ENCODE measurements at places on chromosomes 11 and 22.

DNA sequence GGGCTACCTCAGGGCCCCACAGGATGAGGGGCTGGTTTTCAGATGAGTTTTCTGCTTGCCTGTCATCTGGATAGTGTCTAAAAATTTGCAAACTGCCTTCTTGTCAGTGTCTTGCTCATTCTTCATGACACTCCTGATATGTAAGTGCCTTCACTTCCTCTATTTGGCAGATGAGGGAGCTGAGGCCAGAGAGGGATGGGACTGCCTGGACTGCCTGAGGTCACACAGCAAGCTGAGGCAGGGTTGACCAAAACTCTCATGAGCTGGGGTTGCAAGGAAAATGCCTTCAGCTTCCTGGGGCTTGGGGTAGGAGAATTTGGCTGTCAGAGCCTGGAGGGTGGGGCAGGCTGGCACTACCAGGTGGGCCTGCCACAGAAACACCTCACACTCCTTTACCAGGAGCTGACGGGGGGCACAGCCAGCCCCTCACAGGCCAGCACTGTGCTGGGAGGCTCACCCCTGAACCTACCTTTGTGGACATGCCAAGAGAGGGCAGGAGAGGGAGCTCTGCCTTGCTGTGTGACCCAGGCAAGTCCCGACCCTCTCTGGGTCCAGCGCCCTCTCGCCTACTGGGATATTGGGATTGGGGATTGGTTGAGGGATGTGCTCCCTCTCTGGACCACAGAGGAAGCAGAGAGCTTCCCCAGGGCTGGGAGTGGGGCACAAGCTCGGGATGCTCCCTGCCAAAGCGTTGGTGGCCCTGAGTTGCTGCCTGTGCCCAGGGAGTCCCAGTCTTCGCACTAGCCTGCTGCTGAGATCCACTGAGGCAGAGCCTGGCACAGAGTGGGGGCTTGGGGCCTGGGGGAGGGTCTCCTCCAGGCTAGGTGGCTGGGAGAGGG lies 1.9 kb upstream of the P2RY6 start:
- no peak for DNase-seq

GRCh38 chr11:120569861-120570260 lies 58.3 kb downstream of the GRIK4 start:
- no peak for DNase-seq

DNA sequence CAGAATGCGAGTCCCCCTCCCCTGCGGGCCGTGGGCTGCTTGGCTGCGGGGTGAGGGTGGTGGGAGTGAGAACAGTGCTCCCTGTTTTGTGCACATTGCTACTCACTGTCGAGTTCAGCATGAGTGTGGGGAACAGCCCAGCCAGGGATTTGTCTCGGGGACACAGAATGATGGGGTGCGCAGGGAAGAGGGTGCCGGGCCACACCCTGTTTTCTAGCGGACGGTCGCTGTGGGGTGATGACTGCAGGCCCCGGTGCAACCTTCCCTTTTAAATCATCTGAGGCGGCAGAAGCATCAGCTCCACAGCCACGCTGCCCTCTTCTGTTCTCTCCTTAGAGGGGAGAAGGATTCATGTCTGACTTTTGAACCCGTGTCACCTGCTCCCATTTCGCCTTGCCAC lies 1051.2 kb downstream of the TBC1D22A start:
- no peak for DNase-seq

DNA sequence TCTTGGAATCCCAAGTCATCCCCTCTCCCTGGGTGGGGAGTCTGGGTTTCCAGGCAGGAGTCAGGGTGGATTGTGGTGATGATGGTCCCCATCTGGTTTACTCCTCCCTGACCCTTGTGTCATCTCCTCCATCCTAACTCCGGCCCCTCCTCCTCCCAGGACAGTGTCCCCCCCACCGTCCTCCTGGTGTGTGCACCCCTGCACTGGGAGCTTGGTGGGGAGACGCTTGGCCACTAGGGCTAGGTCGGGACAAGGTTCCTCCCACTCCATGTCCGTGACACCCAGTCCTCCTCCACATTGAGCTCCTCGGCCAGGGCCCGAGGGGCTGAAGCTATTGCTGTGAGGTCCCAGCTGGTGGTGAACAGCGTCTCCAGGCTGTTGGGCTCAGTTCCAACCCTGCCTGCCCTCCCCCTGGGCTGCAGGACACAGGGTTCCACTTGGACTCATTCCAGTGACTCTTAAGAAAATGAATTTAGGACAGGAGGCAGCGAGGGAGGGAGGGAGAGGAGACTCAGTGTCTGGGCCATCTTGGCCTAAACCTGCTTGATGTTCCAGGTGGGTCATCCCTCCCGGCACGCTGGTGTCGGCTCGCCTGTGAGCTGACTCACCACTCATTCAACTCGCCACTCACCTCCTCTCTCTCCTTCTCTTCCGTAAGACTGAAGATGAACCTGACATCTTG lies 433.2 kb downstream of the TBC1D22A start:
- DNase-seq, result no peak

- no peak for DNase-seq
Measured at GRCh38 chr11:3971756-3972404, 116.4 kb downstream of the STIM1 start.

GRCh38 chr22:24796056-24796455 lies 10.0 kb upstream of the SGSM1 start:
- DNase-seq, result no peak

GRCh38 chr11:119222308-119222707 lies 16.2 kb downstream of the CBL start:
- no peak for DNase-seq

DNA sequence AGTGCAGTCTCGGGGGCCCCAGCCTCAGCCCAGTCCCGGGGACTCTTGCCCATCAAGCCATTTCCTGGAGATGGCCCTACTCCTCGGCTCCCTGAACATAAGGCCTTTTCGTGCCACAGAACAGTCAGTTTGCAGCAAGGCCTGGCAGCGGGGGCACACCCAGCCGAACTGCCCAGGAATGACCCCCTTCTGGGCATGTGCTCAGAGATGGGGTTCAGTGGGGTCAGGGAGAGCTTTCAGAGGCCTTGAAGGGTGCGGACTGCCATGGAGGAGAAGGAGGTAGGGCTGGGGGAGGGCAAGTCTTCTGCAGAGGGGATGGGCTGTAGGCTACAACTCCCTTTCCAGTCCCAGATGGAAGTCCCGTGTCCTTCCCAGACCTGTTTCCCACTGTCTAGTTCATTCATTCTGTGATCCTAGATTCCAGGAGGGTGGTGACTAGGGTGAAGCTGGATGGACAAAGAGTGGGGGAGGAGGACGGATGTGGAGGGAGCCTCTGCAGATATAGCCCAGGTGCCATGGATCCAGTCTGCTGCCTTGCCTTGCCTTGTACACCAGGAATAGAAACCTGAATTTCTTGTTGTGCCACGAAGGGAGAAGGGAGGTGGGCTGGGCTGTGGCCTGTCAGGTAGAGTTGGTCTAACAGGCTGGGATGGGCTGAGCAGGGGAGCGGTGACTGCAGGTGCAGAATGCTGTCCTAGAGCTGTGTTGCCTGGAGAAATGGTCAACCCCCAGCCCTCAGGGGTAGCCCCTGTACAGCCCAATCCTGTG lies 14.2 kb upstream of the OMP start:
- DNase-seq, result no peak

- no peak for DNase-seq
Measured at GRCh38 chr11:122304306-122304705, 188.3 kb upstream of the BLID start.

- DNase-seq, result no peak
Measured at GRCh38 chr11:1785749-1786413, 22.2 kb upstream of the CTSD start.

DNA sequence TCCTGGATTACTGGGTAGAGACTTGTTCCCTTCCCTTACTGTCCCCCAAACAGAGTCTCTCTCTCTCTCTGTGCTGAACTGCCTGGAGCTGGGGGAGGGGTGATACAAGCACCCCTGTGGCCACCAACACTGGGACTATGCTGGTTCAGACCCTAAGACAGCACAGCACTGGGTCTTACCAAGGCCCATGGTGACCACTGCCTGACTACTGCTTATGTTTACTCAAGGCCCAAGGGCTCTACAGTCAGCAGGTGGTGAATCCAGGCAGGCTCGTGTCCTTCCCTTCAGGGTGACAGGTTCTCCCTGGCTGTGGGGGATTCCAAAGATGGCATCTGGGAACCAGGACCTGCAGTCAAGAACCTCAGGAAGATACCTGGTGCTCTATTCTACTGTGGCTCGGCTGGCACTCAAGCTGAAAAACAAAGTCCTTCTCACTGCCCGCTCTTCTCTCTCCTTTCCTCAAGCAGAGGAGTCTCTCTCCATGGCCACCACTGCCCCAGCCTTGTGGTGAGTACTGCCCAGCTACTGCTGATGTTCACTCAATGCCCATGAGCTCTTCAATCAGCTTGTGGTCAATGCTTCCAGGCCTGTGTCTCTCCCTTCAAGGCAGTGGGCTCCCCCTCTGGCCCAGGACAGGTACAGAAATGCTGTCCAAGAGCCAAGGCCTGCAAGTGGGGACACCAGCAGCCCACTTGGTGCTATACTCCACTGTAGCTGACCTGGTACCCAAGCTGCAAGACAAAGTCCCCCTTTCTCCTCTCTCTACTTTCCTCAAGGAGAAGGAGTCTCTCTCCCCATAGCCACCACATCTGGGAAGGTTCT lies 41.8 kb upstream of the SHANK2 start:
- DNase-seq, result no peak

- DNase-seq, result no peak
Measured at GRCh38 chr11:20000351-20001134, 159.7 kb downstream of the DBX1 start.

GRCh38 chr11:47001781-47002181 lies 65.2 kb downstream of the CSTPP1 start:
- DNase-seq, result no peak

DNA sequence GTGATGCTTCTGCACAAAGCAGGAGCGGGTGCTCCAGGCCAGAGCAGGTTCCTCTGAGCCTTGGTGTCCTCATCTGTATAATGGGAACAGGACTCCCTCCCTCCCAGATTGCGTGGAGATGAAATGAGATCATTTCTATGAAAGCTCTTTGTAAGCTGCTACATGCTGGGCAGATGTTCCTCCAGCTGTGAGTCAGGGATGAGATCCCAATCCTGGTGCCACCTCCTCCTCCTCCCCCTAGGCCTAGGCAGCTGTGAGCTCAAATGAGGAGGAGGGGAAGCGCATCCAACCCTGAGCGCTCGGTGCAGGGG lies 7.0 kb upstream of the CABP2 start:
- no peak for DNase-seq

DNA sequence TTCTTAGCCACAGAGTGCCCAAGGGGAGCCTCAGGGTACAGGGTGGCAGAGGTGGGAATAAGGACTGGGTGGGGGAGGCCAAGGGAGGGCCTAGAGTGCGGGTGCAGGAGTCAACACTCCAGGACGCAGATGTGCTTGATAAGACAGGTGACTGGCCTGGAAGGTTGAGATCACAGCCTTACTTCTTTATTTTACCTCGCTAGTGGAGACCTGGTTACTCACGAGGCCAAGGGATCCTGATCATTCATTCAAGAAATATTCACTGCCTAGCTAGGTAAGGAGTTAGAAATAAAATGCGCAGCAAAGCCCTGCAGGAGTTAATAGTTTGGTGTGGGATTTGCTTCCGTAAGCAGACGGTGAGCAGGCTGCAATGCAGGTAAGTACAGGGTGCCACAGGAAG lies 13.2 kb upstream of the PEX26 start:
- DNase-seq, result no peak

GRCh38 chr11:128559496-128560103 lies 27.8 kb downstream of the ETS1 start:
- DNase-seq, result no peak

DNA sequence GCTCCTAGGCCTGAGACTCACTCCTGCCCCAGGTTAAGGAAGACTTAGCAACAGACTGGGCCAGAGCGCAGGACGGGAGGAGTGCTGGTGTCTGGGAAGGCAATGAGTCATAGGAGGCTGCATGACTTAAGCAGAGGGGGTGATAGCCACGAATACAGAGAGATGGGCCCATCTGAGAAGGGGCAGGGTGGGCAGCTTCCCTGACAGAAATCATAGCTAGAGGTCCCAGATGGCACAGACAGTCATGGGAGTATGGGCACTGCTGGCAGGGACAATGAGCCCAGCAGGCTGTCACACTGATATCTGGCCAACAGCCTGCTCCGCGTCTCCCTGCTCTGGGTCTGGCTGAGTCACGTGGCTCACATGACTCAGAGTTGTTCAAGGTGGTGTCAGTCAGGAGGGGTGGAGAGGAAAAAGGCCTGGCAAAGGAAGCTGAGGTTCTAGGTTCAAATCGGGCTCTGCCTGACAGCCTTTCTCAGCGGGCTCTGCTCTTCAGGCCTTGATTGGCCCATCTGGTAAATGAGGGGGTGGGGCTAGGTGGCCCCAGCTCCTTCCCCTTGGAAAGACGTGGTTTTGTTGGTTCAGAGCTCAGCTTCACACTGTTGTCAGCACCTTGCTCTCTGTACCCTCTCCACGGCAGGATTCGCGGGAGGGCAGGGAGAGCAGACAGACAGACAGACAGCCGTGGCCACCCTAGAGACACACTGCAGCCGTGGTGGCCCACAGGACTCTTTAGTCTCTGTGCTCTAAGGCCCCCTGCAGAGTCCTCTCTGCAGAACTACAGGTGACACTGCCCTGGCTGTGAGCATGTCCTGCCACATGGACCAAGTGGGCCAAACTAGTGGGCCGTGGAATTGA lies 47.8 kb downstream of the DBX1 start:
- no peak for DNase-seq
